KBM-7 (cell line): ENCODE measurements at places on chromosomes 2 and 18.

DNA sequence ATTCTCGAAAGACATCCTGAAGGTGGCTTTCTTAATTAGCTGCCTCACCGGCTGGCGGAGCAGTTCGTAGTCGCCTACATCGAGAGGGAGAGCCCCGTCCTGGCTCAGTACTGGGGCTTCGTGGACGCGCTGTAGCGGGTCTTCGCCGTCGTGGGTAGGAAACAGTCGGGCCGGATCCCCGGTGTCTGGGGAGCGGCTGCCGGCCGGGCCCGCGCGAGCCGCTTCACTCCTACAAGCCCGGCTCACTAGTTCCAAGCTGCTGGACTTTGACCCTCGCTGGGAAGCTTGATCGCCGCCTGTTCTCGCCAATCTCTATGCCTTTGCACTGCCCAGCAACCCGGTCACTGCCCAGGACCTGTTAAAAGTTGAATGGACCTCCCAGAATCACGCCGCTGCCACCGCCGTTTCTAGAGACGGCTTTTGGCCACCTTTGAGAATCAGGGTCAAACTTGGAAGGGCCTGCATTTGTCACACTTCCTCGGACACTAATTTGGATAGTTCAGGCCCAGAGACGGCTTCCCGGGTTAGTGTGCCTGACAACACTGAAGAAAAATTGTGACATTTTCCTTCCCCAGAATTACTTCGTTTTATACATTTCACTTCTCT is 41.4 kb upstream of the AKAIN1 start:
- DNase-seq, result no peak

DNA sequence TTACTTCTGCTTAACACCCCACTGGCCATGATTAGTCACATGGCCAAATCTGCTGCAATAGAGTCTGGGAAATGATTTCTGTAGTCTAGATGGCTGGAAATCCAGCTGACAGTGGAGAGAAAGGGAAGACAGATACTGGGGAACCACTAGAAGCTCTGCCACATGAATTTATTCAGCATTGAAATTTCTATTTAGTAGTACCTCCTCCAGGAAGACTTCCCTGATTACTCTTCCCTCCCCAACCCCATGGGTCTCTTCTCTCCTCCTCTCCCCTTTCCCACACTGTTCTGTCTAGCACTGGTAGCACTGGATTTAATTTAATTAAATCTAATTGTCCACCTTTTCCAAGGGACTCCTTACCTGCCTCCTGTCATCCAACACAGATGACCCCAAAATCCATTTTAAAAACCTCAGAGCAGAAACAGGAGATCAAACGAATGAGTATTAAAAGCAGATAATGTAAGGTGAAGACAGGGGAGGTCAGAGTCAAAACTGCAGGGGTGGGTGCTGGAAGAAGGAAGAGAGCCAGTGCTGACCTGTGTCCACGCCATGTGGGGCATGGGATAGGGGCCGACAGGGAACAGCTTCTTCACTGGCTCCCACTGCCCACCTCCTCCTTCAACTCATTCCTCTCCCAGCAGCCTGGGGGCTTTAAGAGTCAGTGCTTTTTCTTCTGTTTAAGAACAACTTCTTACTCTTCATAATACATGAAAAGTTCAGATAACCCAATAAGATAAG is 169.2 kb upstream of the HS6ST1 start:
- no peak for DNase-seq

DNA sequence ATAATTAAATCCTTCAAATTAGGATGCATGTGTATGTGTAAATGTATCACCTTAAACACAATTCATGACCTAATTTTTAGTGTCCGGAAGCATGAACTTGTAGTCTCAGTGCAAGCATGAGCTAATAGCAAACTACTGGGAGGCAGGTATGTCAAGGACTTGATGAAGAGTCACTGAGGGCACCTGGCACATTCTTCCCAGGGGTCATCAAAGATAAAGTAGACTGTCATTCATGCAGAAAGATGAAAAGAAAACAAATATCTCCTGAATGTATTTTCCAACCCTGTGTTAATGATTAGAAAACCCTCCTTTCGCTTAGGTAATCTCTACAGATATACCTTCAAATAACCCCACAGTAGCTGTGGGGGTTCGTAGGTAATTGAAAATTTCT is 234.9 kb downstream of the SOCS6 start:
- no peak for DNase-seq

- no peak for DNase-seq
Measured at GRCh38 chr2:85669549-85669948, 1.6 kb upstream of the SFTPB start.

DNA sequence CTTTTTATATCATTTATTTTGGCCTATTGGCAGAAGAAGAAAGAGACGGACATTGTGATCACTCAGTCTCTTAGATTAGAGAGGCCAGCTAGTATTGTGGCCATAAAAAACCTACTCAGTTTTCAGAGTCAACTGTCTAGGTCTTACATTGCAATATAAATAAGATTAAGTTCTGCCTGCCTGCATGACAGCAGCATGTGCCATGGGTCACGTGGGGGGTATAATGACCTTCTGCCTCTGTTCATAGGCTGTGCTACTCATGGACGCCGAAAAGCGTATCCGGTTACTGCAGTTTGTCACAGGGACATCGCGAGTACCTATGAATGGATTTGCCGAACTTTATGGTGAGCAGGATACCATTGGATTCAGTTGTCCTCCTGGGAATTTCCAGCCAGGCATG is 238.5 kb downstream of the ALPK2 start:
- no peak for DNase-seq

GRCh38 chr18:42305869-42306593 is 351.0 kb downstream of the PIK3C3 start:
- DNase-seq, result no peak

- DNase-seq, result peak; percentile 98
Measured at GRCh38 chr2:240565333-240566202, 2.7 kb upstream of the RNPEPL1 start.

GRCh38 chr2:137357634-137358033 is 592.3 kb downstream of the THSD7B start:
- DNase-seq, result no peak

DNA sequence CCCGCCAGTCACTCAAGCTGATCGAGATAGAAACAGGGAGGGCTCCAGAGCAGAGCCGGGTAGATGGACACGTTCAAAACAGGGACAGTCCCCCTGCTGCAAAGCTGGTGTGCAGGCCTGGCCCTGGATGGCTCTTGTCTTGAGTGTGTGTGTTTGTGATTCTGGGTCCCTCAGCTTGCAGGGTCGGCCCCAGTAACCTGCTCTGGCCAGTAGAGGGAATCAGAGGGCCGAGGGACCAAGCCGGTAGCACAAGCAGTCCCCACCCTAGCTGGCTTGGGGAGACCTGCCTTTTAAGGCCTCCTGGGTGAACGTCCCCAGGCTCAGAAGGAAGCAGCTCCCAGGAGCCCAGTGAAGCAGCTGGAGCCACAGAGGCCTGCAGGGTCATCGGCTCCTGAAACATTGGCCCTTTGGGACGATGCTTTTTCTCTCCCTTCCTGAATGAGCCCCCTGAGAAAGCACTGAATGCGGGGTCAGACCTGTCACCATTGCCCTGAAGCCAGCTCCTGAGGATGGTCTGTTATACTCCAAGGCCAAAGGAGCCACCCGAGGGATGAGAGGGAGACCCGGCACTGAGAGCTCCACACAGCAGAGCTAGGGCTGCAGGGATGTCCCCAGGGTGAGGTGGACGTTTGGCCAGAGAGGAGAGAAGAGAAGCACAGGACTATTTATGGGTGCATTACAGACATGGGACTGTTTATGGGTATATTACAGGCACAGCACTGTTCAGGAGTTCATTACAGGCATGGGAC is 15.4 kb upstream of the MLPH start:
- DNase-seq, result peak; percentile 66

DNA sequence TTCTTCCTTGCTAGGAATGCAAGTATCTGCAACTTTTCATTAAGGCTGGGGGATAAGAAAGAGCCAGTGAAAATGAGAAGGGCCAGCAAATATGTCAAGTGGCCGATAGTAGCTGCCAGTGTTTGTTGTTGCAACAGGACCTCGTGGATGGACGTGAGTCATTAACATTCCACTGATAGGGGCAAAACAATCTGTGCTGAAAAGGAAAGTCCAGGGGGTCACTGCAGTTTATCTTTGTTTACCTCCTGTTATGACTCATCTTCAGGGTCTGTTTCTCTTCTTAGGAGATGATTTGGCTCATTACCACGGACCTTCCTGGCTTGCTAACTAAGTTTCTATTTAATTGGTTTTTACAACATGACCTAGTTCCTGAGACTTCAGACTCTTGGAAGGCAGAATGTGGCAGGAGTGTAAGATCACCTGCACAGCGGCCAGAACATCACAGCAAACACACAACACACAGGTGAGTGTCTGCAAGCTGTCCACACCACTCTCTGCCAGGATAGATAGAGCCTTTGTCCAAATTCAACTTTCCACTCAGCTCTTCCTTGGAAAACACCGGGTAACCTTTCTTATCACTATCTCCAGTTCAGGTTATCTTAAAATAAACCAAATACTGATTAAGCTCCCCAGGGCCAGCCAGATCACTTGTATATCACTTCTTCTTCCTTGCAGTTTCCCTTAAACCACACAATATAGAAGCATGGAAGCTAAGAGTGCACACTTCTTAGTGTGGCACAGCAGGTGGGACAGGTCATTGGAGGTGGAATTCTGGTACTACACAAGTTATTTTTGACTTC is 157.5 kb upstream of the LMAN1 start:
- DNase-seq, result no peak

- DNase-seq, result peak; percentile 40
Measured at GRCh38 chr2:238155051-238155760, 3.6 kb upstream of the ERFE start.

DNA sequence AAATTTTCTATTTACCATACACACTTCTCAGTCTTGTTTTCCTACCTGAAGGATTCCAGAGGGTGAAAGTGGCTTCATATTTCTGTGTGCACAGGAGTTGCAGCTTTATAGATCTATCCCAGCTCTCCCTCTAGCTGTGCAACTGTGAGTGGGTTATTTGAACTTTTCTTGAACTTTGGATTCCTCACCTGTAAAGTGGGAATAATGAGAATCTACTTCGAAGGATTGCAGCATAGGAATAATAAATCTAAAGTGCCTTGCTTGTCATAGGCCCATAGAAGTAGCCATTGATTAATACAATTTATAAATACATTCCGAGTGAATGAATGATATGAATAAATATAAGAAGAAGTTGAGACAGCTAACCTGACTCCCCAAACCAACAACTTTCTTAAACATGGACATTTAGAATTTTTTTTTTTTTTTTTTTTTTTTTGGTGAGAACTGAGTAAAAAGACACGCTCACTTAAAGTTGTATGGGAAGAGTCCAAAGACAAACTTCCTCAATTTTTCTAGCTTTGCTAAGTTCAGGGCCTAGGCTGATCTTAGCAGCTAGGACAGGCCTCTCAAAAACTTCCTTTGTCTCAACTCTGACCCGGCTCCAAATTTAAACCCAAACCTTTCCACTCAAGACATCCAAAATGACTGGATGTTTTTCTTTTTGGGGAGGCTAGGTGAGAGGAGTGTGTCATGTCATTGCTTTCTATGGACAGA is 203.3 kb upstream of the FBXO11 start:
- DNase-seq, result peak; percentile 40

GRCh38 chr18:33840212-33840593 is 262.2 kb downstream of the ASXL3 start:
- no peak for DNase-seq

DNA sequence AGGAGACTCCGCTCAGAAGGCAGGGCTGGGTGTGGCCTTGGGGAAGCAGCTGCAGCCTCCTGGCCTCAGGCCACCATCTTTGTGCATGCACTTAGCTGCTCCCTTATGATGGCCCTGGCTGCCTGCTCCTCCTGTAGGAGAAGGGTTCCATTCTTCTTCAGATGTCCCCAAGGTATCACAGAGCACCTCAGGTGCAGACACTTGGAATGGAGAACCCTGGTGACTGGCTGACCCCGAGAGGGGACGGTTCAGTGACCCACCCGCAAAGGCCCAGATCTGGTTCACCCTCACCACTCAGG is 9.6 kb downstream of the GPAT2 start:
- no peak for DNase-seq

- DNase-seq, result no peak
Measured at GRCh38 chr2:170377500-170378207, 199.7 kb downstream of the MYO3B start.

GRCh38 chr2:219440388-219441256 is 6.0 kb downstream of the SPEG start:
- DNase-seq, result no peak

- no peak for DNase-seq
Measured at GRCh38 chr2:147499785-147500184, 345.0 kb upstream of the ACVR2A start.

DNA sequence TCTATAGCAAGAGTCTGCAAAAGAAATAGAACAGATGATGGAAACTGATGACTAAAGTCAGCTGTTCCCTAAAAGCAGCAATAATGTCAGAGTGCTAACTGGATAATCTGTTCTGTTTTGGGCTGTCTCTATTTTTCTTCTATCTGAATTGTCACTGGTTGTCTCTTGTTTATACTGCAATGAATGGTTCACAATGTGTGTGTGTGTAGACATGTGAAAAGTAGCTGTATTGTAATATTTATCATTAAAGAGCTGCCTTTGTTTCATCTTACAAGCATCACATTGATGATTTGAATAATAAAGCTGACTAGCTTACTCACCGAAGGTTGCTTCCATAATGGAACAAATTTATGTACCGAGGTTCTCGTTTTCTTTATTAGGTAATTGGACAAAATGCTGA is 456.0 kb upstream of the ZEB2 start:
- no peak for DNase-seq

- DNase-seq, result no peak
Measured at GRCh38 chr2:229475778-229476177, 204.7 kb upstream of the PID1 start.

GRCh38 chr2:26345283-26345544 is 729 bp upstream of the SELENOI start:
- no peak for DNase-seq

DNA sequence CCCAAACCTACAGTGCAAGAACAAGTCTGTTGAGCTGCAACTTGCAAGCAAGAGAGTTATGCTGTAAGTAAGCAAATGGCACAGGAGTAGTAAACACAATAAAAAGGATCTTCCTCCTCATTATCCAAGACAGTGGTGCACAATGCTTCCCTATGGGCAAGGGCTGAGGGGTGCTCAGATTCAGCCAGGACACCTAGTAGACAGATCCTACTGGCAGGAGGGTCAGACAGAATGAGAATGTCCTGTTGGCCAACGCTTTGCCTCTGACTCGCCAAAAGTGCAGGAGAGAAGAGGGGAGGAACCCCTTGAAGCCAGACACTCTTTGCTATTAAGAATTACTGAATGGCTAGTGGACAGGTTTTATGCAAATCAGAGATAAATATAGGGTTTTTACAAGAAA is 280.4 kb upstream of the SESTD1 start:
- DNase-seq, result no peak

- no peak for DNase-seq
Measured at GRCh38 chr2:239198221-239198620, 202.6 kb downstream of the HDAC4 start.

DNA sequence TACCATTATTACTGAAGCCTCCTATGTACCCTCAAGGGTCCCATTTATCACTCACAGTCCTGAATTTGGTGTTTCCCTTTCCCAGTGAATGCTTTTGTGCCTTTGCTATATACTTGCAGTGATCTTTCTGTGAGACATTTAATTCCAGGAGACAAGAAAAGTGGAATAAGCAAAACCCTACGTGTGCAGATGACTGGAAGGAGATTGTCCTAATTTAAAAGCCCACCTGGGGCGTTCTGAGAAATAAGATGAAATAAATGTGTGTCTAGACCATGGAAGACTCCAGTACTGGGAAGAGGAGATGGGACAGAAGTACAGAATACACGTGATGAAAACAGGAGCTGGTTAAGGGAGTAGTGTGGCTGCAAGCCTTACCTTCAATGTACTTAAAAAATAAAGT is 19.3 kb downstream of the TYMS start:
- no peak for DNase-seq
